Glutamatergic neuron (in vitro differentiated cells): ENCODE measurements at places on chromosomes 1 and 21. TPM values are rescaled to one million over a fixed set of nuclear protein-coding genes. Genes with fewer than 3 reads are reported as not detected.

DNA sequence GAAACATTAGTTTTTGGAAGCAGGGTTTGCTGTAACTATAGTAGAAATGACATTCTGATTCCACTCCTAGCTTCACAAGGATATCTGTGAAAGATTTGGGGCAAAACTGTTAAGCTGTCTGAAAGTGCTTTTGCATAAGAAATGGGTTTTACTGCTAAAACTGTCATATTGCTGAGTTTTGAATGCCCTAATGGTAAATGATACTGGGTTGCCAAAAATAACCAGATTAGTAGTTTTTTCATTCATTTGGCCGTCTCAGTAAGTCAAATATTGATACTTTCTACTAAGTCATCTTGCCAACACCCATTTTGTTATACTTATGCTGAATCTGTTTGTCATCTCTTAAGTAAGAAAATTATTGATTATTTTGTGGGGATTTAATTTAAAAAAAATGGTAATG, 399 bp upstream of the PTPRC start:
- DNase-seq = no peak

GRCh38 chr1:12003762-12004161, 15.5 kb upstream of the MIIP start:
- no peak for DNase-seq

Gene CACNA1S
- total RNA-seq = 0.07 TPM

Gene TCP10L
- 31.0 TPM for total RNA-seq

Gene SMYD3
- total RNA-seq = 35.4 TPM

- no peak for DNase-seq
These were observed 102.3 kb downstream of the TNFSF18 start for GRCh38 chr1:172948457-172948856.

GRCh38 chr1:167342846-167343245, 122.2 kb downstream of the POU2F1 start:
- no peak for DNase-seq

Gene IQCC
- total RNA-seq = 2.7 TPM

- DNase-seq = no peak
These were observed 102.7 kb downstream of the RASAL2 start for GRCh38 chr1:178196631-178197030.

GRCh38 chr1:51644533-51645197, 27.8 kb downstream of the OSBPL9 start:
- no peak for DNase-seq

DNA sequence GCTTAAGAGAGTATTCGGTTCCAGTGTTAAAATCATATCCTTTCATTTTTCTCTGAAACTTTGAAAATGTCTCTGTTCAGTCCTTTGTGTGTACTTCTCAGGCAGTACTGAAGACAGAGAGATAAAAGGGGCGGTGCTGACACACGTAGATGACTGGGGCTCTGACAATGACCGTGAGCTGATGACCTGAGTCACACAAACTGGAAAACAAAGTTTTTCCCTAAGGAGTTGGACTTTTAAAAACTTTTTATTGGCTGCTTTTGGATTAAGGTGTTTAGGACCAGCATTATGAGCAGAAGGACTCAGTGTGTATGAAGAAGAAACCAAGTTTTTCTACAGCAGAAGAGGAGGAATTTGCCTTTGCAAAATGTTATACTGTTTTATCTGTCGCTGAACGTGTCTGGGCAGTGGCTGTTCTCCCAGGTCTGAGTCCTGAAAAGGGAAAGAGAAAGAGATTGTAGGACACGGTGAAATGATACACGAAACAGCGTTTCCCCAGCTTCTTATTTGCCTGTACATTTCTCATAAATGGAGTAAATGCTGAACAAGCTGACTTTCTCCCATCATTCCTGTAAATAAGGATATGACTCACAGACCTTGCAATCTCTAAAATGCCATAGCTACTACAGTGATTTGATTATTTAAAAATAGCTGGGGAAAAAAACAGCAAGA, 51.5 kb downstream of the MAP3K7CL start:
- DNase-seq = no peak

- no peak for DNase-seq
These were observed 139.1 kb upstream of the ETV3 start for GRCh38 chr1:157277281-157277680.

Gene ACOT11
- 0.32 TPM for total RNA-seq

Gene SHISAL2A
- not detected for total RNA-seq

Gene DNAH14
- 36.6 TPM for total RNA-seq

Gene SLC6A17
- 6.4 TPM for total RNA-seq
